ENCODE measurements at places on chromosomes 6 and 20. TPM values are rescaled to one million over a fixed set of nuclear protein-coding genes. Genes with fewer than 3 reads are reported as not detected.

The TRIM15 gene
- total RNA-seq, result not detected

The PEX7 gene
- 5.0 TPM for total RNA-seq

The TCF21 gene
- 5.0 TPM for total RNA-seq

The PLCB4 gene
- total RNA-seq, result 0.25 TPM

The SNAP25 gene
- total RNA-seq, result 0.65 TPM

The OR2H2 gene
- not detected for total RNA-seq

The UBE3D gene
- 7.0 TPM for total RNA-seq

The MOG gene
- total RNA-seq, result not detected

The SLC25A27 gene
- 6.2 TPM for total RNA-seq

The DEFB132 gene
- total RNA-seq, result not detected

The HNF4A gene
- total RNA-seq, result not detected

Measured in fibroblast of the aortic adventitia (primary cell).